ENCODE measurements at places on chromosomes 6 and 20.

DNA sequence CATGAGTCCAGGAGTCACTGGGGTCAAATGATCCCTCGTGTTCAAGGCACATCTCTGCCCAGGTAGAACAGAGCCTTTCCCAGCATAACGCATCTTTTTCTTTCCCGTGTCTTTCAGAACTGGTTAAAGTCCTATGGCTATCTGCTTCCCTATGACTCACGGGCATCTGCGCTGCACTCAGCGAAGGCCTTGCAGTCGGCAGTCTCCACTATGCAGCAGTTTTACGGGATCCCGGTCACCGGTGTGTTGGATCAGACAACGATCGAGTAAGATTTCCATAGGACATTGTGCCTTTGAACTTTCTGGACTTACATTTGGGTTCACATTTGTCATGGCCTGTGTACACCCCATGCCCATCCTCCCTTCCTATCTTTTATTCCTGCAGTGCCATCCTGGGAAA is 20.2 kb downstream of the MMP24 start:
- DNase-seq = no peak

- no peak for DNase-seq
Measured at GRCh38 chr6:165274611-165275010, 34.8 kb downstream of the C6orf118 start.

- DNase-seq = no peak
Measured at GRCh38 chr6:130967502-130968445, 95.3 kb downstream of the EPB41L2 start.

DNA sequence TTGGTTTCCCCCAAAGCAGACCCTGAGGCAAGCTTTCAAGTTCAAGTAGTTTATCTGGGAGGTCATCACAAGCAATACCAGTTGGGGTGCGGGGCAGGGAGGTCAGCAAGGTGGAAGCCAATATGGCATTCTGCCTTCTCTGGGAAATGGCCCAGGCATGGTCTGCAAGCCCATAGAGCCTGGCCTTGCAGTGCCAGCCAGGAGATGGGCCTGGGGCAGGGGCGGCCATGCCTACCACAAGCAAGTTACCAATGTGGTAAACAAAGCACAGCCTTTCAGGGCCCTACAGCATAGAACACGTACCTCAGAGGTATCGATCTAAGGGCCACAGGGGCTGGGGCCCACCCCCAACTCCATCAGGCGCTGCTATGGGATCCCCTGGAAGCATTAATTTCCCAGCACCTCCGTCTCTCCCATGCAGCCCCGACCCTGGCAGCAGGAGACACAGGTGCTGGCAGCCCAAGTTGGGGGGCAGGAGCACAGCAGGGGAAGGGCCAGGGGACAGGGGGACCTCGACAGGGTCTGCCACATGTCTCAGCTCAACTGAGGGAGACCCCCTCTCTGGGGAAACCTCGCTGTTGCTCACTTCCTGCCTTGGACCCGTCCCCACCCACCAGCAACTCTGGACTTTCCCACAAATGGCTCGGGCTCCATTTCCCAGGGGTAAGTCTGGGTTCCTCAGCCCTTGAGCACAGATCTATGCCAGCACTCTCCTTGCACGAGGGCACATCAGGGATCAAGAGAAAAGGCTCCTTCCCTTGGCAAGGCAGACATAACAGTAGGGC is 369.0 kb downstream of the PREX1 start:
- no peak for DNase-seq

GRCh38 chr20:57211406-57211805 is 55.0 kb downstream of the BMP7 start:
- DNase-seq = no peak

DNA sequence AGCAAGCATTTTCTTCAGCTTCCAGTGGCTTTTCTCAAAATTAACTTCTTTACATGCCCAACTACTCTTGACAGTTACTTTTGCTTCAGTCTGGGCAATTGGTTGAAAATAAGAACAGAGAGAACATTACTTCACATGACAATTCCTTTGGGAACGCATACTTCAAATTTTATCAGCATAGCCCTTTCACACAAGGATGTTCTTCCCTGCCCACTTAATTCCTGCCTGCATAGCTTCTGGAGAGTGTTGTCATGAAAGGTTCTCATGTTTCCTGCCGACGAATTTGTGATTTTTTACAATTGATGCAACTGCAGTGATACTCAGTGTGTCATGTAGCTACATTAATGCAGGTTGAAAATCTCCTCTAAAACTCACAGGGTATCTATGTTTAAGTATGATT is 22.0 kb upstream of the SNRNP48 start:
- peak; percentile 23 for DNase-seq

DNA sequence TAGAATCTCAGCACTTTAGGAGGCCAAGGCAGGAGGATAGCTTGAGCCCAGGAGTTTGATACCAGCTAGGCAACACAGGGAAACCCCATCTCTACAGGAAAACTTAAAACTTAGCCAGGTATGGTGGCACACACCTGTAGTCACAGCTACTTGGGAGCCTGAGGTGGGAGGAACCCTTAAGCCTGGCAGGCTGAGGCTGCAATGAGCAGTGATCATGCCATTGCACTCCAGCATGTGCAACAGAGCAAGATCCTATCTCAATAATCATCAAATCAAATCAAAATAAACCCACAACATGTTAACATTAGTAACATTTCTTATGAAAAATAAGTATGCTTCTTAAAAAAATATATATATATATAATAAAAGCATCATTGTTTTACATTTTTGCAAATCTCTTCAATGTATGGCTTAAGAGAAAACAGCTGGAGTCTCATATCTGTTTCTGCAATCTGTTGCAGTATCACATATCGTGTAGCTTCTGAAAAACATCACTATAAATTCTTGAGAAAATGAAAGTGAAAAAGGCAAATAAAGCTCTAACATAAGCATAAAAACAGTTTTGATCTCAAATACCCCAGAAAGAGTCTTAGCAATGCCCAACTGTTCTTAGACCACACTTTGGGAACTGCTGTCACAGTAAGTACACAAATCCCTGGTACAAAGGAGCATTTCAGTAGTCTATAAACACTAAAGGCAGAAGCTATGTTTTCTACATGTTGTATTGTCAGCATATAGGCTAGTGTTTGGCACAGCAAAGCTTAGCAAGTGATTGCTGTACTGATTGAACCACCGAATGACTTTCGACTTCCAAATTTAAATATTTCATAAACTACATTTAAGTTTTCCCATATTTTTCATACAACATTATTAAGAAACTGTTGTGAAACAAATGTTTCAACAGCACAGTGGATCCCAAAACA is 8.0 kb downstream of the MMUT start:
- DNase-seq = no peak
